ENCODE measurements at places on chromosomes 16 and 17.

GRCh38 chr16:83833921-83834320 lies 26.1 kb downstream of the HSBP1 start:
- no peak for DNase-seq

GRCh38 chr16:9212621-9213020 lies 121.2 kb downstream of the HAPSTR1 start:
- no peak for DNase-seq

GRCh38 chr16:57609541-57610401 lies 18.7 kb upstream of the ADGRG1 start:
- DNase-seq = no peak

DNA sequence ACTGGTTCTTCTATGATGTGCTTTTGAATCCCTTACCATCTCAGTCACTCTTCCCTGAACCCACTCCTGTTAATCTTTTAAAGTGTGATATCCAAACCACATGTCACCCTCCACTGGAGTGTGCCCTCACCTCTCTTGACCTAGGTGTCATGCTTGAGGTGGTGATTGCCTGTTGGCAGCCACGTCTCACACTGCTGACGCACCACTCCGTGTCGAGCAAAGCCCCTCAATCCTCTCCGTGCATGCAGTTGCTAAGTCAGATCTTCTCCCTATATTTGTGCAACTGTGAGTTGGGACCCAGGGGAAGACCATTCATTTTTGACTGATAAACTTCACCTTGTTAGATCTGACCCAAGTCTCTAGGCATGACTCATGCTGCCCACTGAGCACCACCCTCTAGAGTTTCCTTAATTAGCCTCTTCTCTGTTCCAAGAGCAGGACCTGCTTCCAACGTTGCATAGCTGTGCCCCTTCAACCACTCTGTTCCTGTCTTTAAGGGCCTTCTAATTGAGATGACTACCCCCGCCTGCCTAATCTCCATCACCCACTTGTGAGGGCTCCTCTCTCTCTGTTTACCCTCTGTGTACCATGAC lies 2.7 kb downstream of the MYH13 start:
- DNase-seq = no peak

Measured in fibroblast of villous mesenchyme (primary cell).